ENCODE measurements at places on chromosomes 6 and 20. TPM values are rescaled to one million over a fixed set of nuclear protein-coding genes. Genes with fewer than 3 reads are reported as not detected.

DNA sequence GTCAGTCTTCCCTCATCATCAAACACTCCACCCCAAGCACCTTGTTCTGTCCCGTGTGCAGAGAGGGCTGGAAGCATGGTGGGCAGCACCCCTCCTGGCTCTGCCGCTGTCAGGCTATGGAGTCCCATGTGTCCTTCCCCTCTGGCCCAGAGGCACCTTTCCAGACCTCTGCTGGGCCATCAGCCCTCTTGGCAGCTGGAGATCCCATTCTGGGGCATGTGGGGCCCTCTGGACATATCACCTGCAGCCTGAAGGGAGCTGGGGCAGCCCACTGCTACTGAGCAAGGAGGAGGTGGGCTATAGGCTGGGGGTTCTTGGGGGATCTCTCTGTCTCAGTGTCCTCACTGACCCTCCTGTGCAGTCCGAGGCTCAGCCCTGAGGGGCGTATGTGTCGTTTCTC, 42.2 kb downstream of the SUN5 start:
- DNase-seq = no peak

DNA sequence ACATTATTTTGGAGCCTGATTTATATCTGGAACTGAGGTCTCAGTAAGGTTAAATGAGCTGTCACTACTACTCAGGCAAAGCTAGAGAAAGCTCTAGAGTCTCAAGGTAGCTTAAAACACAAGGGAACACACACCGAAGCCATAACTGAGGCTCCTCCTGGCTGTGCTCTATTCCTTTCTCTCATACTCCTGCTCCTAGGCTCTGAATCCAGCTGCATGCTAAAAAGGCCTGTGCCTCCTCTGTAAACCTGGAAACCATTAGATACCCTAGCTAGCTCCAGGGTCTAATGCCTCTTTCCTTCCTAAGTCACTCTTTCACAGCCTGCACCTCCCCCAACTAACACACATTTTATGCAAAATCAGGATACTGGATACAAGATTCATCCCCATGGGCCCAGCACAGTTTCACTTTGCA, 17.1 kb downstream of the RIPOR2 start:
- no peak for DNase-seq

Gene CGA
- total RNA-seq = 0.52 TPM

GRCh38 chr6:161351858-161352257, 78.0 kb upstream of the AGPAT4 start:
- no peak for DNase-seq

GRCh38 chr6:81900616-81901015, 148.1 kb upstream of the TENT5A start:
- DNase-seq = no peak

DNA sequence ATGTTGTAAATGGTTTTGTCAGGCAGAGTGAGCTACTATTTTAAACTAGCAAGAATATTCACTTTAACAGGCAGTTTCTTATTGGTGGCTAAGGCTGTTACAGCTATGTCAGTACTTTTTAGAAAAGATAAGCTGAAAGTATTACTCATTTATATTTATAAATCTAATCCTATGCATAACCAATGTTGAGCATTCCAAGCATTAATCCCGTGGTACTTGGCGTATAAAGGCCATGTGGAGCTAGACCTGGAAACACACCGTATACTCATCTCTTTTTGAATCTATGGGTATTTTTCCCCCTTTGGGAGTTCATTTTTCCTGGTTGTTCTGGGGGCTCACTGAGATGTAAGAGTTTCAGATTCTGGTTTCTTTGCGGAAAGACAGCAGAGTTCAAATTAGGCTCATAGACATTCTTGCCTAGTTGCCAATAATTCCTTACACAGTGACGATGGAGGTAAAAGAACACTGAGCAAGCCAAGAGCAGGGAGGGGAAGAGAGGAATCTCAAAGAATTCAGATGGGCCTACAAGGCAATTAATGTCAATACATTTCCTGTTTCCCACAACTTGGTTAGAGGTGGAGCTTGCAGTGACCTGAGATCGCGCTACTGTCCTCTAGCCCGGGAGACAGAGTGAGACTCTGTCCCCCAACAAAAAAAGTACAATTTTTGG, 211.5 kb downstream of the SOX4 start:
- no peak for DNase-seq

DNA sequence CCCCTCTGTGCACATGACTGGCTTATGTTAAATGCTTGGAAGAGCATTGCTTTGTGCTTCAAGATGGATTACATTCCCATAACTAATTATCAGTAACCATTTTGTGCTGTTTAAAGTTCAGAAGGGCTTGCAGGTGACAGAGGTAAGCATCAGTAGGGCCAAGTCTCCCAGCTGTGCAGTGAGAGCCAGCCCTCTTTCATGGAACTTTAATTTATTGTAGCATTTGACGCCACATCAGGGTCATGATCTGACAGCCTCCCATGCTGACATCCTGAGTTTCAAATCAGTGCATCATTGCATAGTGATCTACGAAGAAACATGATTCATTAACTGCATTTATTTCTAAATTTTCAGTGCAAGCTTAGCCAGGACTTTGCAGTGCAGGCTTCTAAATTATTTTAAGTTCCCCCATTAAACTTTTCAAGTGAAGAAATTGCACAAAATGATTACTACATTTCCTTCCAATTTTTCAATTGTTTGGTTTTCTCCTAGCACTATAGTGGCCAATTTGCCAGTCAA, 380.9 kb downstream of the UTRN start:
- DNase-seq = no peak

GRCh38 chr6:109373762-109374161, 8.5 kb downstream of the CD164 start:
- DNase-seq = no peak

DNA sequence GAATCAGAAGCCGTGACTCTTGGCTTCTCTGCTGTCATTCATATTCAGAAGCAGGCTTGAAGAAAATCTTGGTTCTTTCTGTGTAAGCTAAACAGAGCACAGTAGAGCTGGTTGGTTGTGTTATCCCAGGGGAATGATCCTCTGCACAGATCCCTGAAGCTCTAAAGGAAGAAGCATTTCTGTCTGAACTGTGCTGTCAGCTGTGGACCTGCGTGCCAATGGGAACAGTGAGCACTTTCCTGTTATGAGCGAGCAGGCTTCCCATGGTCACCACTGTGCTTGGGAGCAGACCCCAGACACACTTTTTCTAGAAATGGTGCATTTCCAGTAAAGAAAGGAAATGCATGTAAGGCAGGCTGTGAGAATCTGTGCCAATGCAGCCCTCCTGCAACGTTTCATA, 490.2 kb downstream of the EPM2A start:
- no peak for DNase-seq

- no peak for DNase-seq
Measured at GRCh38 chr6:69732640-69733039, 64.2 kb downstream of the LMBRD1 start.

GRCh38 chr6:25302677-25303128, 23.5 kb downstream of the CARMIL1 start:
- DNase-seq = no peak

Gene ZNF334
- 0.27 TPM for total RNA-seq

Gene SLC17A2
- not detected for total RNA-seq
